Right renal cortex interstitium (tissue), 3 donors: ENCODE measurements at places on chromosomes 1 and 21.

- DNase-seq, result no peak
These were observed 5.7 kb upstream of the TTLL10 start for GRCh38 chr1:1167841-1168450.

DNA sequence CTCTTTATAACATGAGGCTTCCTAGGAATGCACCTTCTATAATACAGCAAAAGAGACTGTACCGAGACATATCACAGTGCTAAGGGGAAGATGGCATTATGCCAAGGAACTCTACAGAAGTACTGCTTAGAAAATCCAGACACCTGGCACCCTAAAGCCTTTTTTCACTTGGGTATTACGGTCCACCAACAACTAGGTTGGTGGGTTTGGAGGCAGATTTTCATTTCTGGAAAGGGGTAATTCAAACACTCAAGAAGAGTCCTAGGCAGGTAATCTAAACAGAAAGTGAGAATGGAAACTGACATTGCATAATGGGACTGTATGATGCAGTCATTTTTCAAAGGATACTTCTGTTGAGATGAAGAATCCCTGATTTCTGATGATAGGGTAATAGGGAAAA lies 19.6 kb downstream of the SCMH1 start:
- DNase-seq, result no peak

DNA sequence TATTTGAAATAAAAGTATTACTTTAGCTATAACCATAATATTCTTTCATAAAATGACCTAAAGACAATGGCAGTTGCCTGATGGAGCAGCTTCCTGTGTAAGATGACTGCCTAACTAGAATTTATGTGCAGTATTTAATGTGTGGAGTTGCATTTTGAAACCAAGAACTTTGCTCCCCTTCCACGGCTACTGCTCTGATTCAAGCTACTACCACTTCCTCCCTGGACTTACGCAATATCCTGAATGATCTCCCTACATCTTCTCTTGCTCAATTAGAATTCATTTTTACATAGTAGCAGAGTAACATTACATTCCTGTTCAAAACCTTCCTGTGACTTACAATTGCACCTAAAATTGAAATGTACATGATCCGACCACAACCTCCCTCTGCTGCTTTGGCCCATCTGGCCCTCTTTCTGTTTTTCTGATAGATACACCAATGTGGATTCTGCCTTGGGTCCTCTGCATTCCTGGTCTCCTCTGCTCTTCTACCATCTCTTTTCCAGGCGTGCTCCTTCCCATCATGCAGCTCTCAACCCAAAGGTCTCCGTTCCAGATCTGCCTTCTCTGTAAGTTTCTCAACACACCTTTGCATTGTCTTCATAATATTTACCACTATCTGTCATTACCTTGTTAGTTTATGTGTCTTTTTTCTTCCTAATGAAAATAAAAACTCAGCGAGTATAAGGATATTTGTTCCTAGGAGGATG lies 47.4 kb upstream of the USP25 start:
- DNase-seq, result no peak

DNA sequence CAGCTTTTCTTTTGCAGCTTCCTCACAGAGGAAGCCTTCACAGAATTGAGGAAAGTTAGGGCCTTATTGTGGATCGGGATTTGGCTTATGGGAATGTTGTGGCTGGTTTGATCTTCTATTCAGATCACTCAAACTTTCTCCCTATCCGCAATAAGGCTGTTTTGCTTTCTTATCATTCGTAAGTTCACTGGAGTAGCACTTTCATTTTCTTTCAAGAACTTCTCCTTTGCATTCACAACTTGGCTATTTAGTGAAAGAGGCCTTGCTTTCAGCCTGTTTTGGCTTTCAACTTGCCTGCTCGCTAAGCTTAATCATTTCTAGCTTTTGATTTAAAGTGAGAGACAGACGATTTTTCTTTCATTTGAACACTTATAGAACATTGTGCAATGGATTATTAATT lies 181.9 kb upstream of the B3GALT2 start:
- DNase-seq, result no peak

DNA sequence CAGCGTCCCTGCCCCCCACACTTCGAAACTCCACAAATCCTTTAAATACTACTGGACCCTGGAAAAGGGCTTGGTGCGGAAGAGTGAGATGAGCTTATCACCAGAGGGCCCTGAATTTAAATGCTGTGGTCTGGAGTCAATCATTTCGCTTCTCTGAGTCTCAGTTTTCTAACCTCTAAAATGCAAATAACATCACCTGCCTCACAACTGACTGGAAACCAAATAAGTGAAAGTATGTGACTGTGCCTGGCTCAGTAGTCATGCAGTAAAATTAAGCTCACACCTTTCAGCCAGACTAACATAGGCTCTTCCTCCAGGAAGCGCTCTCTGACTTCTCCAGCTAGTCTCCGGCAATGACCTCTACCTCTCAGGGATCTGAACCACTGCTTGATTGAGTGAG lies 4.2 kb downstream of the GJA4 start:
- DNase-seq, result no peak

DNA sequence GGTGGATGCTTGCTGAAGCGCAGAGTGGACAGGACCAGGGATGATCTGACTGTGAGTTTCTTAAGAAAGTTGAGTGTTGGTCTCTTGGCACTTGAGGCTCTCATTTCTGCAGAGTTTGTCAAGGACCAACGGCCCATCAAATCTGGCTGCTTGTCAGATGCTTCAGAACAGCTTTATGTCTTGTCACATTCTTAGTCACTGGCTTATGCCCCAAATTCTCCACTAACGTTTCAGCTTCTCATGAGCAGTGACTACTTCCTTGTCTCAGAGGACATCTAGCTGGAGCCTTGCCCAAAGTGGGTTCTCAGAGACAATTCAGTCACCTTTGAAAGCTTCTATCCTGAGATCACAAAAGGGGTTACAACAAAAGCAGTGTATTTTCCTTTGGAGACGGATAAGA lies 92.3 kb downstream of the ST6GALNAC5 start:
- no peak for DNase-seq

- DNase-seq, result no peak
These were observed 420.9 kb downstream of the KIF26B start for GRCh38 chr1:245575710-245576109.

GRCh38 chr1:57117753-57118152 lies 151.9 kb upstream of the C8B start:
- no peak for DNase-seq

DNA sequence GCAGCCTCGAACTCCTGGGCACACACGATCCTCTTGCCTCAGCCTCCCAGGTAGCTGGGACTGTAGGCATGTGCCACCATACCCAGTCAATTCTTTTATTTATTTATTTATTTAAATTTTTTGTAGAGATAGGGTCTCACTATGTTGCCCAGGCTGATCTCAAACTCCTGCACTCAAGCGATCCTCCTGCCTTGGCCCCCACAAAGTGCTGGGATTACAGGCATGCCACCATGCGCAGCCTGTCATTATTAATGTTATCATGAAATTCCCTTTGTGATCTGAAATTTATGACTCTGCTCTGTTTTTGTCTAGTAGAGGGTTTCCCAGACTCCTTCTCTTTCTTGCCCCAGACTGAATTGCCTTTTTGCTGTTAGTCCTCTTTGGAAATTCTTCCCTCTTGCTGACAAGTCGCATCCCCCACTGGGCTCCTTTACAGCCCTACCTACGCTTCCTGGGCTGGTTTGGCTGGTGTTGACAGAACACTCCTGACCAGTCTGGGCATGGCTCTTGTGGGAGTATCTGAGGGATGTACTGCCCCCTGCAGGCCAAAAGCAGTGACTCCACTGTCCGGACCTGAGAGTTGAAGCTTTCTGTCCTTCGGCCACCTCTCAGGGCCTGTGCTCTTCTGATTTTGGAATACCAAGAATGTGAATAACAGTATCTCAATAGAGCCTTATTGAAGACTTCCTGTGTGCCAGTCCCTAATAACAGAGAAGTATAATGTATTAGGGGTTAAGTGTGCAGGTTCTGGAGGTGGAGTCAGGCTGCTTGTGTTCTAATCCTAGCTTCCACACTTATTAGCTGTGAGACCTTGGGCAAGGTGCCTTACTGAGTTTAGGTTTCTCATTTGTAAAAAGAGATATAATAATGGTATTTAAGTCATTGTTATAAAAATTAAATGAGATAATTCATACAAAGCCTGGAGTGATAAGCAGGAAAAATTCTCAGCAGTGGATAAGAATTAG lies 28.2 kb downstream of the TCEANC2 start:
- no peak for DNase-seq

- no peak for DNase-seq
These were observed 1.0 kb upstream of the TNFSF4 start for GRCh38 chr1:173208146-173208545.

GRCh38 chr1:189431447-189431846 lies 1046.2 kb downstream of the BRINP3 start:
- DNase-seq, result no peak
